Progenitor cell of endocrine pancreas (in vitro differentiated cells): ENCODE measurements at places on chromosomes 11 and 22. TPM values are rescaled to one million over a fixed set of nuclear protein-coding genes. Genes with fewer than 3 reads are reported as not detected.

GRCh38 chr22:23131931-23132330 lies 9.9 kb downstream of the RSPH14 start:
- no peak for DNase-seq

The ASRGL1 gene
- 41.6 and 45.2 TPM in 2 replicates for total RNA-seq

GRCh38 chr11:126948563-126948962 lies 52.0 kb downstream of the KIRREL3 start:
- DNase-seq: no peak

DNA sequence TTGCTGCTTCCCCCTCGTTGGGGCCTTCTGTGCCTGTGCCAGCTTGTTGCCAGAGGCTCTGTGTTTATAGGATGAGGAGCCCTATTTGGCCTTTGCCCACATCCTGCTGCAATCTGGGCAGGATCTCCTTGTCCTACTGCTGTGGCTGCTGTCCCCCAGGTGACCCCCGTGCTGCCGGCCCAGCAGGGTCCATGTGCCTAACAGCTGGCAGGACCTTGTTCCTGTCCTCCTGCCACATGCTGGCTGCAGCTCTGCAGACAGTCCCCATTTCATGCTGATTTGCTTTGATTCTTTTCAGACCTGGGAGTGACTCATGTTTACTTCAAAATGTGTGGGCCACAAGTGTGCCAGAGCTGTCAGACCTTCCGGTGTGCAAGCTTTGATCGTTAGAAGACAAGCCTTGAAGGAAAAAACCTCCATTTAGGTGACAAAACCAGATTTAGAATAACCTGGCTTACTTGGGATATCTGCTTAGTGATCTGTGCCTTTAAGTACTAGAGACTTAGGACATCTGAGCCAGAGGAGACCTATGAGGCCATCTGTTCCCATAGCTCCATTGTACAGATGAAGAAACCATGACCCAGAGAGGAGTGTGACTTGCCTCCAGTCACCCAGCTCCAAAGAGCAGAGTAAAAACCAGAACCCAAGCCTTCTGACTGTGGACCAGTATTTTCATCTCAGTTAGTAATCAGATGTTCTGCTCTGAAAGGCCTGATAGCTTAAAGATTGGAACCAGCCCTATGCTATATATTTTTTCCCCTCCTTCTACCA lies 11.1 kb downstream of the NAV2 start:
- no peak for DNase-seq

GRCh38 chr11:122598971-122599370 lies 56.6 kb upstream of the UBASH3B start:
- no peak for DNase-seq

The GAL gene
- total RNA-seq: 1.5 and 2.2 TPM in 2 replicates

The ANO5 gene
- 6.2 and 6.5 TPM in 2 replicates for total RNA-seq
